Activated T-cell treated with anti-CD3 and anti-CD28 coated beads, Interleukin-2, amount 50 U/mL, for 24 hours (primary cell): ENCODE measurements at places on chromosomes 3 and 15.

GRCh38 chr3:58899159-58899952 is 150.5 kb downstream of the CFAP20DC start:
- H3K36me3 ChIP-seq, result no peaks in the 10 kb centered on the region
- peaks cover 7% of the 10 kb centered on the region for H3K27me3 ChIP-seq
- no peak overlapping the region for H3K27ac ChIP-seq
- peaks cover 11% of the 10 kb centered on the region for H3K4me1 ChIP-seq

- no peaks in the 10 kb centered on the region for H3K4me1 ChIP-seq
- no peaks in the 10 kb centered on the region for H3K36me3 ChIP-seq
- H3K27ac ChIP-seq, result no peak overlapping the region
- peaks cover 4% of the 10 kb centered on the region for H3K27me3 ChIP-seq
- H3K4me3 ChIP-seq, result no peak overlapping the region
Measured at GRCh38 chr3:110743984-110744383, 327.6 kb upstream of the NECTIN3 start.

DNA sequence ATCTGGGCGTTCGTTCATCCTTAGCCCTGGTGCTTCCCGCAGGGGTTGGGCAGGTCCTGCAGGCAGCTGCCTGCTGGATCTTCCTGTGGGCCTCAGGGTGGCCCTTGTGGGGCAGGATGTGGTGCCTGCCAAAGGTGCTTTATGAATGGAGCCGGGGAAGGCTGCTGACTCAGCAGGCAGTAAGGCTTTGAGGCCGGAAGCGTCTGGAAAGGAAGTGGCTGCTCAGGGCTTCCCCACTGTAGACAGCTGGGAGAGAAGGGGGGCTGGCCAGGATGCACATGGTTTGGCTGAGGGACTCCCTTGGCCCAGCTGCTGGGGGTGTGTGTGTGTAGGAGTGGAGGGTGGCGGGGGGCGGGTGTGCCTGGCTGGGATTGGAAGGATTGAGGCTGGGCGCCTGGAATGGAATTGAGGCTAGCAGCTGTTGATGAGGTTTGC is 12.9 kb downstream of the CD276 start:
- H3K36me3 ChIP-seq, result no peaks in the 10 kb centered on the region
- peak overlapping the region; percentile 82 for H3K27ac ChIP-seq
- peak overlapping the region; percentile 58 for H3K4me3 ChIP-seq
- peak; percentile 79 for DNase-seq

DNA sequence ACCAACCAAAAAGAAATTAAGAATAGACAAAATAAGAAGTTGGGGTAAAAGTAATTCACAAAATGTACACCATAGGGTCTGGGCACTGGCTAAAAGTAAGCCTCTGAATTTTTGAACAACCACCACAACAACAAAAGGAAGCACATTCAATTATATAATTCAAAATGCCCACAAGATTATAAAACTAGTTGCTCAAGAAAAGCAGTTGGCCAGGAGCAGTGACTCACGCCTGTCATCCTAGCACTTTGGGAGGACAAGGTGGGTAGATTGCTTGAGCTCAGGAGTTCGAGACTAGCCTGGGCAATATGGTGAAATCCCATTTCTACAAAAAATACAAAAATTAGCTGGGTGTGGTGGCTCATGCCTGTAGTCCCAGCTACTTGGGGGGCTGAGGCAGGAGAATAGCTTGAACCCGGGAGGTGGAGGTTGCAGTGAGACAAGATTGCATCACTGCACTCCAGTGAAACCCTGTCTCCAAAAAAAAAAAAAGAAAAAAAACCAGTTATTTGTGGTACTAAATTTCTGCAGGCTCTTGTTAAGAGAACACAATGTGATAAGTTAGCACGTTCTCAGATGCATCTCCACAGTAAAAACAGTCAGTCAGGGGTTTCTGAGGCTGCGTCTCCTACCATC is 6.6 kb upstream of the ATP11B start:
- DNase-seq, result no peak
- peaks cover 9% of the 10 kb centered on the region for H3K4me1 ChIP-seq
- H3K36me3 ChIP-seq, result no peaks in the 10 kb centered on the region
- no peak overlapping the region for H3K4me3 ChIP-seq

DNA sequence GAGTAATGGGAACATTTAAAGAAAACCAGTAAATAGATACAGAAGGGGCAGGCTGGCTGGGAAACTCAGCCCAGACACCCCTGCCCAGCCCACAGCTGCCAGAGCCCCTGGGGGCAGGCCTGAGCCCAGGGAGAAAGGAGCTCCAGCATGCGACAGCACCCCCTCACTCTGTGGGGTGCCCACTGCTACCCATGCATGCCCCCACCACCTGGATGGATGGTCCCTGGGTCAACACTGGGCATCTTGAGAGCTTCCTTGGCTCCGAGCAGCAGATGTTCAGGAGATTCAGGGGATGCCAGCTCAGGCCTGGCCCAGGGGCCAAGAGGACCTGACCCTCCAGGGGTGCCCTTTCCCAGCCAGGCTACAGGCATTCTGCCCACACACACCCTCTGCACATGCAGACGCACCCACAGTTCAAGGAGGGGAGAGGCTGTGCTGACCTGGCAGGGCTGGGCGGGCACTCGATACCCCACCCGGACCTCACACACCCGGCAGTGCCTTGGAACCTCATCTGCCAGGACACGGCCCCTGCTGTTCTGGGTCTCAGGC is 31.5 kb downstream of the PTH1R start:
- peak overlapping the region; percentile 42 for H3K27ac ChIP-seq
- peaks cover 17% of the 10 kb centered on the region for H3K36me3 ChIP-seq
- no peaks in the 10 kb centered on the region for H3K27me3 ChIP-seq

DNA sequence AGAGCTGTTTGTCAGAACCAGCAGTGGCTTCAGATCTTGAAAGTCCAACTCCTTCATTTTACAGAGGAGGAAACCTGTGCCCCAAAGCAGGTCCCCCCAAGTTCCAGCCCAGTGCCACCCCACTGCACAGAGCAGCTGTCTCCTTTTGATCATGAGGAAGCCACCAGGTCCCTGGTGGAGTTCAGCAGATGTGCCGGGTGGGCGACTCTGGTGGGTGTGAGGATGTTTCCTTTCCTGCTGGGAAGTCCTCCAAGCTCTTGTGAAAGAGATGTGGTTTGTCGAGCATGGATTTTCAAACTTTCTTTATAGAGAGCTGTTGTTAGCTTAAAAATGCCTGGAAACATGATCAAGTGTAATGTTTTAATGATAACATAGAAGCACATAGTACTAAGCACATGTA is 52.0 kb downstream of the SMAD3 start:
- no peak for DNase-seq
- H3K36me3 ChIP-seq, result peaks cover 14% of the 10 kb centered on the region
- H3K4me3 ChIP-seq, result no peak overlapping the region
- no peaks in the 10 kb centered on the region for H3K27me3 ChIP-seq
- peaks cover 95% of the 10 kb centered on the region for H3K4me1 ChIP-seq
